ENCODE measurements at places on chromosomes 13 and 19.

DNA sequence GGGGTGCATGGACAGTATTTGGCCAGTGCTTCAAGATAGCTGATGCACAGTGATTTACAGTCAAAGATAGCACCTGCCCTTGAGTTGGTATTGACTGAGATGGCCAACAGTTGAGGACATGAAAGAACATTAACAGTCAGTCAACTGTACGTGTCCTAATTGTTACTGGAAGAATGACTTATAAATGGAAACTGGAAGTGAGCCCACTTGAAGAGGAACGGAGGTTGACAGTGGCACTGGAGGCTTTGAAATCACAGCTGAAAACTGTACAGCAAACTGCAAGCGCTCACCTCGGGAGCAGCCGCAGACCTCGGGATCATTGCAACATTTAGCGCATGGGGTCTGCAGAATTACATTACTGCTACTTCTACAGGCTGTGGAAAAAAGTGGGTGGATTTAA is 77.1 kb downstream of the GGACT start:
- peaks cover 3% of the 10 kb centered on the region for H3K36me3 ChIP-seq
- no peaks in the 10 kb centered on the region for H3K27me3 ChIP-seq
- no peak overlapping the region for H3K4me3 ChIP-seq
- DNase-seq: no peak

- no peak for DNase-seq
- H3K36me3 ChIP-seq: no peaks in the 10 kb centered on the region
- H3K4me3 ChIP-seq: no peak overlapping the region
- no peak overlapping the region for H3K27ac ChIP-seq
Measured at GRCh38 chr13:95858286-95859075, 181.5 kb downstream of the DNAJC3 start.

GRCh38 chr13:26787961-26788360 is 27.4 kb upstream of the GPR12 start:
- no peak overlapping the region for H3K27ac ChIP-seq
- no peaks in the 10 kb centered on the region for H3K27me3 ChIP-seq
- no peaks in the 10 kb centered on the region for H3K4me1 ChIP-seq
- no peak overlapping the region for H3K4me3 ChIP-seq
- H3K36me3 ChIP-seq: no peaks in the 10 kb centered on the region

DNA sequence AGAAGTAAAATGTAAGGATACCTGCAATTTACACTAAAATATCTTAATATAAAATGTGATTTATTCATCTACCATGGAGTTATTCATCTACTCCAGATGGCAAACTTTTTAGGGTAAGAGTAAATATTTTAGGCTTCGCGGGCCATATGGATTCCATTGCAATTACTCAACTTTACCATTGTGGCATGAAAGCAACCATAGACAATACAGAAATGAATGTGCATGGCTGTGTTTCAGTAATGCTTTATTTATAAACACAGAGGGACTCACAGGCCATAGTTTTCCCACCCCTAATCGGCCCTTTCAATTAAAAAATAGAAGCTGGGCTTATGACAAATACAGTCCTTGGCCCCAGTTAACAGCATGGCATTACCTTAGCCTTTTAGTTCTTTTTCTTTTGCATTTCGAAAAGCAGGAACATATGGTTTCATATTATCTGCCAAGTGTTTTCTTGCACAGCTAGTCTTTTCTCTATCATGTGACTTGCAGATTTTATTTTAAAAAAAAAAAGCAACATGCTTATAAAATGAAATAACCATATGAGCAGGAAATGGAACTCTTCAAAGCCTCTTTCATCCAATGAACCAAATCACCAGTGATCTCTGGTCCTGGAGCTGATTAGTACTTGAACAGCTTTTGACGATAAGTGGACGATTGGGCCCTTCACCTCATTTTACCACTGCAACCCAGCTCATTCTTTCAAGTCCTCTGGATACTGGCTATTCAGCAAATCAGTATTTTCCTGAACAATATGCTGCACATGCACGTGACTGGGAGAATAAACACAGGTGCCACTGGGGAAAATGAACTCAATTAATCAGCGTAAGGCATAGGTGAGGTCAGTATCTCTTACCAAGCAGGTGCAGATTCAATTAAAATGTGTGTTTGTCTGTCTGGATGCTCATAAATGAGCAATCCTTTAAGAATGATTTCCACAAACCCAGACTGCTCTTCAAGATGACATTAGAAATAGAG is 63.9 kb downstream of the LHFPL6 start:
- DNase-seq: no peak
- H3K27me3 ChIP-seq: no peaks in the 10 kb centered on the region
- no peak overlapping the region for H3K27ac ChIP-seq
- no peaks in the 10 kb centered on the region for H3K36me3 ChIP-seq
- H3K4me1 ChIP-seq: peaks cover 11% of the 10 kb centered on the region

GRCh38 chr13:99665711-99666110 is 164.4 kb downstream of the TM9SF2 start:
- no peaks in the 10 kb centered on the region for H3K4me1 ChIP-seq
- no peak for DNase-seq
- no peaks in the 10 kb centered on the region for H3K36me3 ChIP-seq
- H3K27ac ChIP-seq: no peak overlapping the region
- H3K27me3 ChIP-seq: no peaks in the 10 kb centered on the region

DNA sequence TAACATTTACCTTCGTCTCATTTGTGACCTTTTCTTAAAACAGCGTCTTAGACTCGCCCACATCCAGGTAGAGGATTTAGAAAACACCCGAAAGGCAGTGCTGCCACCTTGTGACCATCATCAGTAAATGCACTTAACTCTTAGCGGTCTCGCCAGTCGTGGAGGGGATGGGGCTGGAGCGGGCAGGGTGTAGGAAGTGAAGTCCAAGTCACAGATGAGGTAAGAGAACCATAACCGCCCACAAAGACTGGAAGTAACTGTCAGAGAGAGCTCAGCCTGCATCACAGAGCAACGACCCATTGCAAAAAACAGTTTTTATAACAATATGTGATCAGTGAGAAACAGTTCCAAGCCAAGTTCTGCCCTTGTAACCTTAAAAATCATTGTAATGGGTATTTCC is 10.7 kb upstream of the CEACAM3 start:
- no peak overlapping the region for H3K27ac ChIP-seq
- DNase-seq: no peak
- no peaks in the 10 kb centered on the region for H3K36me3 ChIP-seq
- H3K4me1 ChIP-seq: no peaks in the 10 kb centered on the region

- no peak for DNase-seq
- no peaks in the 10 kb centered on the region for H3K36me3 ChIP-seq
- H3K4me3 ChIP-seq: peak overlapping the region; percentile 41
- peak overlapping the region; percentile 33 for H3K27ac ChIP-seq
- H3K4me1 ChIP-seq: no peaks in the 10 kb centered on the region
Measured at GRCh38 chr19:15463861-15464371, 428 bp downstream of the RASAL3 start.

DNA sequence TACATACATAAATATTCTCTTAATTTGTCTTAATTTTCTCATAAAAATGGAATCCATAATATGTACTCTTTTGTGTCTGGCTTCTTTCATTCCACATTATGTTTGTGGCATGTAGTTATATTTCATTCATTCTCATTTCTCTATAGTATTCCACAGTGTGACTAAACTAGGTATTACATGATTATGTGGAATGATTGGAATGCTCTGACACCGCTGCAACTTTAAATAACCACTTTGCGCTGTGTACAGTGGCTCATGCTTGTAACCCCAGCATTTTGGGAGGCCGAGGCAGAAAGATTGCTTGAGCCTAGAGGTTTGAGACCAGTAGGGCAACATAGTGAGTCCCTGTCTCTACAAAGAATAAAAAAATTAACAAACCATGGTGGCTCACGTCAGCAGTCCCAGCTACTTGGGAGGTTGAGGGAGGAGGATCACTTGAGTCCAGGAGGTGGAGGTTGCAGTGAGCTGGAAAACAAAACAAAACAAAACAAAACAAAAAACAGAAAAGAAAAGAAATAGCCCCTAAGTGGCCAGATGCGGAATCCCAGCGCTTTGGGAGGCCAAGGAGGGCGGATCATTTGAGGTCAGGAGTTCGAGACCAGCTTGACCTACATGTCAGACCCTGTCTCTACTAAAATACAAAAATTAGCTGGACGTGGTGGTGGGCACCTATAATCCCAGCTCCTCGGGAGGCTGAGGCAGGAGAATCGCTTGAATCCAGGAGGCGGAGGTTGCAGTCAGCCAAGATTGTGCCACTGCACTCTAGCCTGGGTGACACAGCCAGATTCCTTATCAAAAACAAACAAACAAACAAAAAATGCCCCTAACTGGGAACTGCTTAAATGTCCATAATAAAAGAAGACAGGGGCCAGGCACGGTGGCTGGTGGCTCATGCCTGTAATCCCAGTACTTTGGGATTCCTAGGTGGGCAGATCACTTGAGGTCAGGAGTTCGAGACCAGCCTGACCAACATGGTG is 8.0 kb upstream of the SAE1 start:
- DNase-seq: no peak
- H3K27ac ChIP-seq: no peak overlapping the region
- H3K36me3 ChIP-seq: no peaks in the 10 kb centered on the region
- H3K4me3 ChIP-seq: no peak overlapping the region
- no peaks in the 10 kb centered on the region for H3K27me3 ChIP-seq

DNA sequence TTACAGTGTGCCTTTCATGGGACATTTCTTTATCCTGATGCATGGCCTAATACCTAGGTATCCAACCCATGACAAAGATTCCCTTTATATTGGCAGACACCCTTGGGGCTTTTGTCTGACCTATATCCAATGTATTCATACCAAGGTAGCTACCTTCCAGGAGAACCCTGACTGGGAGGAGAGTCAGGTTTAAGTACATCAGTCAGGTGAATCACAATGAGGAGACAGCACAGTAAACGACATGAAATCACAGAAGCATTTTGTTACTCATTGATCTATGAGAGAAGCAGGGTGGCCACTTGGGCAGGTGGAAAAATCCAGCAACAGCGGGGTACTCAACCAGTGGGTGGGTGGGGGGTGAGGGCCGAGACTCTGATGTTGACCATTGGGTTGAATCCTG is 527.4 kb upstream of the ATXN8OS start:
- no peak overlapping the region for H3K4me3 ChIP-seq
- H3K27ac ChIP-seq: no peak overlapping the region
- no peak for DNase-seq
- no peaks in the 10 kb centered on the region for H3K36me3 ChIP-seq
- no peaks in the 10 kb centered on the region for H3K4me1 ChIP-seq

GRCh38 chr13:24652359-24652758 is 27.8 kb upstream of the ATP12A start:
- H3K27me3 ChIP-seq: no peaks in the 10 kb centered on the region
- H3K4me3 ChIP-seq: no peak overlapping the region
- H3K4me1 ChIP-seq: no peaks in the 10 kb centered on the region
- no peaks in the 10 kb centered on the region for H3K36me3 ChIP-seq
- DNase-seq: no peak

DNA sequence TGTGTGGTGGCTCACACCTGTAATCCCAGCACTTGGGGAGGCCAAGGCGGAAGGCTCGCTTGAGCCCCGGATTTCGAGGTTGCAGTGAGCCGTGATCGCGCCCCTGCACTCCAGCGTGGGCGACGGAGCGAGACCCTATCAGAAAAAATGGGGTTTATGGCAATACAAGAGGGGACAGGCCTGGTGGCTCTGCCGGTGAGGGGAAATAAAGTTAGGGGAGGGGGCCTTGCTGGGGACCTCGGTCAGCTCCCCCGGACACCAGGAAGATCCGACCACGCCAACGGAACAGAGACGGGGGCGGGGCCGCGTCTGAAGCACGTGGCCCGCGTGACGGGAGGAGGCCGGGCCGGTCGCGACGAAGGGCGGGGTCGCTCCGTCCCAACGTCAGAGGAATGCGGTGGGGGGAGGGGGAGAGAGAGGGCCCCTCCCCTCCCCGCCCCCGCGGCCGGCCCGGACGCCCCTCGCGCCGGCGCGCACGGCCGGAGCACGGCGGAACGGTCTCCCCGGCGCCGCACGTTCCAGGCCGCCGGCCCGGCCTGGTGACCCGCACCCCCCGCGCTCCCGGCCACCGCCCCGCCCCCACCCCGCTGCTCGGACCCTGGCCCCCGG is 1.9 kb upstream of the HNRNPL start:
- peak overlapping the region; percentile 100 for H3K27ac ChIP-seq
- DNase-seq: no peak
- H3K4me3 ChIP-seq: peak overlapping the region; percentile 93
- H3K27me3 ChIP-seq: no peaks in the 10 kb centered on the region
- peaks cover 10% of the 10 kb centered on the region for H3K36me3 ChIP-seq
- H3K4me1 ChIP-seq: peaks cover 40% of the 10 kb centered on the region
